AG04450 (cell line): ENCODE measurements at places on chromosomes 2 and 18.

- peak; percentile 76 for DNase-seq
Measured at GRCh38 chr2:26355038-26355995, 8.7 kb upstream of the ADGRF3 start.

DNA sequence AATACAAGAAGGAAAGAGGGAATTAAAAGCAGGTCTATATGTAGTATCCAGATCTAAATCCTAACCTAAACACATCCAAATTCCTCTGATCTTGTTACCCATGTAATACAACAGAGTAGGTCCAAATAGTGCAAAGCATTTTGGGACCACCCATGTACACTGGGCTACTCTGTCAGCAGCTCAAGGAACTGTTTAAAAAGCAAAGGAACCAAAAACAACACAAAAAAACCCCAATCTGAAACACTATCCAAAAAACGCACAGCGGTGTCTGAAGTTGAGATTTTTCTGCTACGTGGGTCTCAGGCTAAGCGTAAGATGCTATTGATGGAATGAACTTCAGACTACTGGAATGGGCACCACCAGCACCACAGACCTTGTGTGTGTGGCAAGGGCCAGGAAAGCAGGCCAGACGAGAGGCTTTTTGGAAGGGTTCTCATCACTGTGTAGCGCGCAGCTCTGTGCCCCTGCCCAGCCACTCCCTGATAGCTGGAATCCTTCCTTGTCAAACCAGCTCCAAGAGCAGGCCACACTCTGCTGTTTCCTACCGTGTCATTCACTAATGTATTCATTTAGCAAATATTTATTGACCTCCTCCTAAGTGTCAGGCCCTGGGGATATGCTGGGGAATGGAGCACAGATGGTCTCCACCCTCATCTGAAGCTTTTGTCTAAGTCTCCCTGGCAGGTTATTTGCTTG is 101.4 kb downstream of the COLEC12 start:
- no peak for DNase-seq

GRCh38 chr18:49094136-49094535 is 143.4 kb upstream of the SMAD7 start:
- DNase-seq, result no peak

GRCh38 chr2:166725927-166726924 is 162.1 kb upstream of the XIRP2 start:
- DNase-seq, result no peak

DNA sequence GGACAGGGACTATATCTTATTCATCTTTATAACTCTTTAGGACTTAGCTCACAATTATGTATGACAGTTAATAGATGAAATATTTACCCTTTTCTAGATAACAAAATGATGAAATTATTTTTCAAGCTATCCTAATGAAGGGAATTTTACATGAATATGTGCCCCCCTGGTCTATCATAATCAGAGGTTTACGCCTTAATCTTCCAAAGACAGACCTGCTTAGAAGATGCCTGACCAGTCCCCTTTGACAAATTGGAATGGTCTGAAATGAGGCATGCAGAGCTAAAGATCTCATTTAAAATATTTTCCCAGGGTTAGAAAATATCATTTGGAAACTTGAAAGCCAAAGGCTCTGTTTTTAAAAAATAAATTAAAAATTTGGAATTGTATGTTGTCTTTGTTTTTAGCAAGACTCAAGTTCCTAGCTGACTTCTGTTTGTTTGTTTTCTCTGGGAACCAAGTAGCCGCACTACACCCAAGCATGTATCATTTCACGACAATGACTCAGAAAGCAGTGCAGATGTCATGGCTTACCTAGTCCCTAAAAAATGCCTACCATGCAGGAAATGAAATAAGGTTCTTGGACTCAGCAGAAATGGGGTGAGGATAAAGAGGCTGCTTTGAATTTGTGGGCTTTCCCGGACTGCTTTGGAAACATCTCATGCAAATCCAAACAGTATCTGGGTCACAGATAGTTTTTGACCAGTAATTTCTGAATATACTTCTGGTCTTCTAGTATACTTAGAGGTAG is 162.1 kb downstream of the ZEB2 start:
- peak; percentile 89 for DNase-seq

DNA sequence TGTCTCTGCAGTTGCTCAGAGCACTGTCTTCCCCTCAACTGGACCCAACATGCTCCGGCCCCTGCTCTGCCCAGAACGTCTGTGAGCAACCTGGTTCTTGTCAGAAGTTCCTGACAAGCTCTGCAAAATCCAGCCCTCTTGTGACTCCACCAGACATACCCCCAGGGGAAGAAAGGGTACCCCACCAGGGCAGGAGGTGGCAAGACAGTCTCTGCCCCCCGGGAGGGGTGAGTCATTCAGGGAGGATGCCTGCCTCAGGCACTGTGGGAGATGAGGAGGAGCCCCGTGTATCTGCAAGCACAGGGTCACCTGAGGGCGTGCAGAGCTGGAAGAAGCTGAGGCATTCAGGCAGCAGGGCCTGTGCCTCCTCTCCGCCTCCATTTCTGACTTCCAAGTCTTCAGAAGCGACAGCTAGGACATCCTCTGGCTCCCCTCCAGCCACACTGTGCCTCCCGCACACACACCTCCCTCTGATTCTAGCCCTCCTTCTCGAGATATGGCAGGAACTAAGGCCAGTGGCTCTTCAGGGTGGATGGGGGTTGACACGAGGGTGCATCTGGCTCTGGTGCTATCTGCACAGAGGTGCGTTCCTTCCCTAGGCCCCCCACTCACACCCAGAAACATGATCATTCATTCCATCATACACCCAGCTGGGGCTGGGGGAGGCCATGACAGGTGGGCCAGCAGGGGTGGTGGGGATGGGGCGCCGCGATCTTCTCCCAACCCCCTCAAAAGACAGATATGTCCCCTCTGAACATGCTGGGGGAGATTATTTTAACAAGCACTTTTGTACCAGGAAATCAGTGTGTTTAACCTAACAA is 222.2 kb downstream of the CYP26B1 start:
- no peak for DNase-seq

- DNase-seq, result no peak
Measured at GRCh38 chr2:124480958-124481357, 455.9 kb downstream of the CNTNAP5 start.

DNA sequence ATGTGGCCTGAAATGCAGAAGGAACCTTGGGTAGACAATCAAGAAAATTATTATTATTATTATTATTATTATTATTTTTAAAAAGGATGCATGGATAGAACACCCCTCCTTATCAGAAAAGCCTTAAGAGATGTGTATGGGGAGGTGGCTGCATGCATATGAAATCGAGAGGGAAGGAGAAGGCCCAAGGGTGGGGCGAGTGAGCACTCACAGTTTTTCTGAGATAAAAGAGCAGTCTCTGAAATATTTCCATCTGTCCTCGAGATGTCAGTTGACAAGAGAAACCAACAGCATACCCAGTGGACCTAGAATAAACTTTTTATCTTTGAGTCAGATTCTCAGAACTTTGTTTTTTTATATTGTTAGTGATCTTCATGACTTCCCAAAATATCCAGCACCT is 282.9 kb downstream of the GPD2 start:
- no peak for DNase-seq

GRCh38 chr2:117330641-117331040 is 483.9 kb upstream of the DDX18 start:
- no peak for DNase-seq

DNA sequence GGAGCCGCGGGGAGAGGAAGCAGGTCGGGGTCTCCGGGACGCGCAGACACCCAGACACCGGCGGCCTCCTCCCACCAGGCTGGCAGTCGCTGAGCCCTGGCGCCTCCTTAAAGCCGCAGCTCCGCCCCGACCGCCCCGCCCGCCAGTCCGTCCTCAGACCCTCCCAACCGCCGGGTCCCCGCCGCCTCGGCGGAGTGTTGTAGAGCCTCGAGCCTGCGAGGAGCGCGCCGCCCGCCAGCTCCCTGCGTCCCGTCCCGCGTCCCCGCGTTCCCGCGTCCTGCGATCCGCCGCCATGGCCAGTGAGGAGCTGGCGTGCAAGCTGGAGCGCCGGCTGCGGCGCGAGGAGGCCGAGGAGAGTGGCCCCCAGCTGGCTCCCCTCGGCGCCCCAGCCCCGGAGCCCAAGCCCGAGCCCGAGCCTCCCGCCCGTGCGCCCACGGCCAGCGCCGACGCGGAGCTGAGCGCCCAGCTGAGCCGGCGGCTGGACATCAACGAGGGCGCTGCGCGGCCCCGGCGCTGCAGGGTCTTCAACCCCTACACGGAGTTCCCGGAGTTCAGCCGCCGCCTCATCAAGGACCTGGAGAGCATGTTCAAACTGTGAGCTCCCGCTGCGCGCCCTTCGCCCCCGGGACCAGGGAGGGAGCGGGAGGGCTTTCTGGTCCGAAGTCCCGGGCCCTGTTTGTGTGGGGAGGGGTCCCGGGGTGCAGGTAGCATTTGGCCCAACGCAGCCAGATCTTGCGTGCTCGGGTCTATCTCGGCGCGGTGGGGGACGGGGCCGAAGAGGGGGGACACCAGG is at the start of gene EFHD1:
Gene EFHD1, plus strand, starts transcription at position 192 of the 793 bp plus-strand sequence. Its CDS starts 101 bp downstream, at position 293.
- DNase-seq, result no peak

GRCh38 chr18:55861266-55861665 is 273.3 kb upstream of the TCF4 start:
- DNase-seq, result no peak

- DNase-seq, result no peak
Measured at GRCh38 chr2:42865884-42866881, 73.8 kb upstream of the HAAO start.

DNA sequence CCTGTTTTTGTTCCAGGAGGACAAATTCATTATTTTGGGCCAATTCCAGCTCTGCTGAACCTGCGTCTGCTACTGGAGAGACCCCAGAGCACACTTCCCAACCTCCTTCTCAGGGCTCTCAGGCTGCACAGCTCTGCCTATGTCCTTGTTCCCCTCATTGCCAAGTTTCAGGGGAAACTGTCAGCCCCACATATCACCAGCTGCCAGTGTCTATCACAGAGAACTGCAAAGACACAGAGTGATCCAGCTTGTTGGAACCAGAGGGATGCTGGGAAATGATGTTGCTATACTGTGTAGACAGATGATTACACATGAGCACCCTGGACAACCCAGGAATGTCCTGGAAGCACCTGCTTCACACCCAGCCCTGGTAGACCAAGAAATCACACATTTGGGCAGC is 67.4 kb upstream of the TMEM247 start:
- DNase-seq, result no peak

GRCh38 chr2:3451169-3451568 is 68.2 kb downstream of the ADI1 start:
- DNase-seq, result no peak

DNA sequence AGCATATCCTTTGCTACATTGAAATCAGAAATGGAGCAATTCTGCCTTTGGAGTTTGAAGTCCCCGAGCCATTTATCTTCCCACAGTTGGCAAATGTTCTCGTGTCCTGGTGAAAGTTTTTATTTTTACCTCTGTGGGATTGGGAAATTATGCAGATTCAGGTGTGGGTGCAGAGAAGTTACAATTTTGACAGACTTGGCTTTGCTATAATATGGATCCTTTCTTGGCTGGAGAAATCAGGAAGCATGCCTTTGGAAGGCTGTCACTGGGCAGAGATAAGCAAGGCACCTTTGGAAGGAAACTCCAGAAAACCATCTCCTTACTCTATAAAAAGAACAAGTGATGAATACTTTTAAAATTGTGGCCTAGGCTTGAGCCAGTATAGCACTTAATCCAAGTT is 278.3 kb downstream of the SETBP1 start:
- DNase-seq, result no peak

- DNase-seq, result no peak
Measured at GRCh38 chr18:5710235-5710634, 166.4 kb upstream of the EPB41L3 start.

- no peak for DNase-seq
Measured at GRCh38 chr2:32478889-32479620, 122.2 kb downstream of the BIRC6 start.

GRCh38 chr2:212021947-212022346 is 516.7 kb downstream of the ERBB4 start:
- peak; percentile 21 for DNase-seq

- no peak for DNase-seq
Measured at GRCh38 chr2:174554529-174555150, 43.0 kb downstream of the WIPF1 start.

DNA sequence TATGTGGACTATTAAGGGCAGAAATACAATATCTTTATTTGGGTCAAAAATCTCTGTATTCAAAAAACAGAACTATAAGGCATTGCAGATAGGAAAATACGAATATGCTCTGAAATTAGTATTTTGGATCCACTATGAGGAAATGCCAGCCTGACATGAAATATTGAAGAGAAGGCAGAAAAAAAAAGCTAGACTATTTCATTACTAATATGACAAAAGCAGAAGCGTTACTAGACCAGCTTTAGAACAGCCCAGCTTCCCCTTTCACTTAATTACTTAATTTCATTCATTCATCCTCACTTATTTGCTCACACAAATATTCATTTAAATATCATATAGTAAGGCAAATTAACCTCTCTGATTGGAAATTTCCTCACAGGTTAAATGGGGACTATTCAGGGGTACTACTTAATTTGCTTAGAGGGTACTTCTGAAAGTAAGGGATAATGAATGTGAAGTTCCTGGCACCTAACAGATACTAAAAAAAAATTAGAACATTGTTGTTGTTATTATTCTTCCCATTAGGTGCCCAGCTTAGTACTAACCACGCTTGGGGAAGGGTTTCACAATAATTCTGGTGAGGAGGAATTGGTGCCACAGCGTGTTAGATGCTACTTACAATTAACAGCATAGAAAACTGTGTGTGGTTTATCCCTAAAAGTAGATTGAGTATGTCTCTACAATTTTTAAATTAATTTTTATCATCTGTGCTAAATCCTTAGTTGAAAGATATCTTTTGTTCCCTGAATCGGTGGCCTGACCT is 71.1 kb upstream of the CTLA4 start:
- no peak for DNase-seq

- peak; percentile 15 for DNase-seq
Measured at GRCh38 chr2:212227755-212228154, 310.8 kb downstream of the ERBB4 start.

- DNase-seq, result no peak
Measured at GRCh38 chr18:73245345-73245744, 377.6 kb upstream of the NETO1 start.

DNA sequence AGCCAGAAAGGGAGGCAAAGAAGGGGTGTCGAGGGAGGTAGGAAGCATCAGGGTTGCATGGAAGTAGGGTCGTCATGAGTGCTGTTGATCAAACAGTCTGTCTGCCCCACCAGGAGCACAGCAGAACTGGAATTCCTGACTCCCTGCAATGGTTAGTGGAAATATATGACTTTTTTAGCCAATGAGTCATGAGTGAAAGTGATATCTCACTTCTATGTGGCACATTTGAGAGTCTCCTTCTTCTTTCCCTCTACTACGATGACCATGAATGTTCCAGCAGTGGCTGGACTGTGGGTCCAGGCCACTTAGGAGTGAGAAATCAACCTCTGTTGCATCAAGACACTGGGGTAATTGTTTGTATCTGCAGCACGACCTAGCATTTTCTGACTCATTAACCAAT is 199.5 kb downstream of the TTC32 start:
- no peak for DNase-seq

- no peak for DNase-seq
Measured at GRCh38 chr2:172113617-172114016, 10.9 kb upstream of the DLX2 start.

GRCh38 chr2:191264647-191265081 is 19.5 kb downstream of the MYO1B start:
- DNase-seq, result peak; percentile 38
